Stimulated activated CD8-positive, alpha-beta memory T cell treated with anti-CD3 and anti-CD28 coated beads, Interleukin-15, amount 100 ng/mL, for 4 hours (primary cell): ENCODE measurements at places on chromosomes 4 and X.

- no peak for DNase-seq
Observed at GRCh38 chr4:84582988-84583875, at the start of gene CDS1. TSS of gene CDS1 (plus strand) at chr4:84583127. CDS start at chr4:84583402, 275 bp downstream.

GRCh38 chr4:126028876-126029275 lies 714.1 kb downstream of the FAT4 start:
- no peak for DNase-seq

DNA sequence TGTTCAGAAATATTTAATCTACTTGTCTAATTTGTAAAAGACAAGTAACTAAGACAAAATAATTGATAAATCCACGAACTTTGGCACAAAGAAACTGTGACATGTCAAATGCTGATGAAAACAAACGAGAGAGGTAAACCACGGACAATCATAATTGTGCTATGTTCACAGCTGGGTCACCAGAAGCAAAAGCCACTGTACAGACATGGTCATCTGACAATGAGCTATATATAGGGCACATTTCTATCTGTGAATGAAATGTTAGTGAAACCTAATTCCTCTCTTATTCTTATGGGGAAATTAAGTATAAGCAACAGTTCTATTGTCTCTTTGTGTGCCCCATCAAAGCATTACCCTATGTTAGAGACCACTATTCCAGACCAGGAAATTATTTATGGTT lies 444.0 kb upstream of the TRAM1L1 start:
- DNase-seq, result no peak

- DNase-seq, result no peak
Observed at GRCh38 chr4:26081795-26082498, 167.9 kb downstream of the SMIM20 start.

GRCh38 chr4:4284827-4285618 lies 4.9 kb downstream of the LYAR start:
- no peak for DNase-seq

GRCh38 chrX:132119283-132119682 lies 8.5 kb downstream of the FRMD7 start:
- DNase-seq, result no peak

GRCh38 chr4:180619440-180619839 lies 1623.8 kb upstream of the TENM3 start:
- DNase-seq, result no peak

DNA sequence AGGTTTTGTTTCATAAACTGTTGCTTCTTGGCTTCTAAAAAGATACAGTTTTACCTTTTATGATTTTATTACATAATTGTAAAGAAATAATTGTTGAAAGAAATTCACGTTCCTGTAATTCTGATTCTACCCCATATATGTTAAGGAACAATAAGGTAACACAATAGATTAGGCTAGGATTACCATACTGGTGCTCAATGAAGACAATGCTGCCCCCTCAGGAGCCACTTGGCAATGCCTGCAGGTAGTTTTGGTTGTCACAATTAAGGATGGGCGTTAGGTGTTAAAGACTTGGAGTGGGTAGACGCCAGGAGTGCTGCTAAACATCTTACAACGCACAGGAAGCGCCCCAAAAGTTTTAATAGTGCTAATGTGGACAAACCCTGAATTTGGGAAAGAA lies 133.2 kb downstream of the NLGN4X start:
- DNase-seq, result no peak

DNA sequence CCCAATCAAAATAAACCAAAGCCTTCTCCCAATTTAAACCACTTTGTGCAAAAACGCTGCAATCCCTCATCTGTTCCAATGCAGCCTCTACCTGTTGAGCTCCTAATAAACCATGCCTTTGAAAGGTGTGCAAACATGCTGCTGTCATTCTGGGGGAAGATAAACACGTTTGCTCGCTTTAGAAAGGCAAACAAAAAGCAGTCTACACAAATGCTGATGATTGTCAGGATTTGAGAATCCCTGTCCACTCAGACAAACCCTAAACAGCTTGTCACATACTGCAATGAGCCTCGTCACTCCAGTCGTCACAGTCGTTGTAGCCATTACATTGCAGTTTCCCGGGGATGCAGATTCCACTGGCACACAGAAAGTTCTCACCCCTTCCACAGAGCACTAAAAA lies 145.2 kb downstream of the CORIN start:
- DNase-seq, result no peak

DNA sequence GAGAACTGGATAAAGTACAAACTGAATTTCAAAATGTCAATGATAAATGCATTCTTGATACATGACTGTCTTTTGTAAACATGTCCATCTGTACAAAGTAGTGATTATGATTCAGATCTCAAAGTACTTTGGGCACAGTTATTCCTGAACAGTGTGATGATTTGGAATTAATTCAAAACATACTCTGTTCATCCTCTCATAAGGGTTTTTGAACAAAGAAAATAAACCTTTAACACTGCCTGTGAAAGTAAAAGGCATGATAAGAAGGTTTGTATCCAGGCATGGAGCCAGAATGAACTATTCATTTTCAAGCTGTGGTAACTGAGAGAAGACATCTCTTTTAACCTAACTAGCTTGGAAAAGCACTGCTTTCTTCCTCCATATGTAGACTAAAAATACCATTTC lies 883 bp upstream of the KLHL4 start:
- DNase-seq, result no peak

DNA sequence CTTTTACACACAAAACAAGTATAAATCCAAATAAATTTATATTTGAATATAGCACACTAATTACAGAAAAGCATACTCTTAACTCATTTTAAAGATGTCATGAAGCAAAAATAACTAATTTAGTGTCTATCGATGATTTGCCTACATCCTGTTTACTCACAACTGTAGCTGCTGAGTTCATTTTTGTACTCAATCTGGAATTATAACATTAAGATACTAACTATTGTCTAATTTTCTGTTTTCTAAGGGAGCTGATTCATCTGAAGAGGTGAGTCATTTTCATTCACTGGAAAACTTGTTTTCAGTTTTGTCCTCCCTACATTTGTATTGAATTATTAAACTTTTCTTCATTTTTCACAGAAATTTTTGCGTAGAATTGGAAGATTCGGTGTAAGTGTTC lies 3.7 kb downstream of the STATH start:
- no peak for DNase-seq

DNA sequence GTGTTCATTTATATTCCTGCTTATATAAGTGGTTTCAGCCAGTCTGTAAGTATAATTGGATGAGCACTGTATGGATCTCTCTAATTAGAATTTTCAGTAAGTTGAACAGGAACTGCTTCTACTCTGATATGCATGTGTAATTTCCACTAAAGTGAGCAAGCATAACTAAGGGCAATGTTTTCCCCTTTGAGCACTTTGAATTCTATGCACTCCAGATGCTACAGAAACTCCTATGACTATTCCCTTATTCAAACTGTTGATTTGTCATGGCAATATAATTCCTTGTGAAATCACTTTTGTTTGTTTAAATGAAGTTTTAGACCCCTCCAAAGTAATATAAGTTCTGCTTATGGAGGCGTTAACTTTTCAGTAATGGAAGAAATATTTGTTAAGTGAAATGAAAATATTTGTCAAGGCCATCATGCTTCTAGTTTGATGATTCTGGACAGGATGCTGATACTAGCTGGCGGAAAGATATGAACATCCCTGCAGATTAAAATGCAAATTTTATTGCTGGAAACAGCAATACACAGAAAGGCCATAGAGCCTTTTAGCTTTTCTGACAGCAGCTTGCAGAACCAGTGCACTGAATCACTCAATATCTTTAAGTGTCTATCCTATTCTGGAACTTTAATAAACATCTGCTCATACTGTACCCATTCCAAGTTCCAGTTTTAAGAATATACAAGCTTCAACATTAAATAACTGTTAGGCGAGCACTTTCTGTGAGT lies 1460.8 kb downstream of the RAPGEF2 start:
- DNase-seq, result no peak

DNA sequence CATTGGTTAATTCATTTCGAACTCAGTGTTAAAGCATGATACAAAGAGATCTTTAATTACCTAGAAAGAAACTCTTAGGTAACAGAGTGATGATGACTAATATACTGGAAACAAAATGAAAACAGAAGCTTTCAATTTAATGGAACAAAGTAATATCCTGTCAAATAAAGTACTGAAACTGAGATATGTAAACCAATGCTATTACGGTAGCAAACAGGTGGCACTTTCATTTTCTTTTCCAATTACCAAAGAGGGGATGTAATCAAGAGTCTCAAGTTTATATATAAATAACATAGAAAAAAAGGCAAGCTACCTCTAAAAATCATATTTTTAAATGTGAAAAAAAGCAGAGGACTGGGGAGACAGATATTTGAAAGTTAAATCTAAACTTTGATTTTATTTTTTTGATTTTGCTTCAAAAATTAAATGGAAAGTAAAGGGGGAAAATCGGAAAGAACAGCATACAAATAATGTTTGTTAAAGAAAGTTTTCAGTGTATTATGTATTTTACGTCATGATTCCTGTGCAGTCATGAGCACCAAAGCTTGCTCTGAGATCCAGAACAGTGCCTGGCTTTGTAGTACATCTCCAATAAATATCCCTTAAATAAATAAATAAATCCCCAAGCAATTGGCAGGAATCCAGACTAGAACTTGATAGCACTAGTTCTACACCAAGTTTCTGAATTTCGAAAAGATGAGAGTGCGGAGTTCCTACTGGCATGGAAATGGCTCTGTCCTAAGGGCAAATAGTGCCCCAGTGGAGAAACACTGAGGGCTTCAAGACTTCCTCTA lies 25.0 kb upstream of the RAPGEF2 start:
- no peak for DNase-seq

DNA sequence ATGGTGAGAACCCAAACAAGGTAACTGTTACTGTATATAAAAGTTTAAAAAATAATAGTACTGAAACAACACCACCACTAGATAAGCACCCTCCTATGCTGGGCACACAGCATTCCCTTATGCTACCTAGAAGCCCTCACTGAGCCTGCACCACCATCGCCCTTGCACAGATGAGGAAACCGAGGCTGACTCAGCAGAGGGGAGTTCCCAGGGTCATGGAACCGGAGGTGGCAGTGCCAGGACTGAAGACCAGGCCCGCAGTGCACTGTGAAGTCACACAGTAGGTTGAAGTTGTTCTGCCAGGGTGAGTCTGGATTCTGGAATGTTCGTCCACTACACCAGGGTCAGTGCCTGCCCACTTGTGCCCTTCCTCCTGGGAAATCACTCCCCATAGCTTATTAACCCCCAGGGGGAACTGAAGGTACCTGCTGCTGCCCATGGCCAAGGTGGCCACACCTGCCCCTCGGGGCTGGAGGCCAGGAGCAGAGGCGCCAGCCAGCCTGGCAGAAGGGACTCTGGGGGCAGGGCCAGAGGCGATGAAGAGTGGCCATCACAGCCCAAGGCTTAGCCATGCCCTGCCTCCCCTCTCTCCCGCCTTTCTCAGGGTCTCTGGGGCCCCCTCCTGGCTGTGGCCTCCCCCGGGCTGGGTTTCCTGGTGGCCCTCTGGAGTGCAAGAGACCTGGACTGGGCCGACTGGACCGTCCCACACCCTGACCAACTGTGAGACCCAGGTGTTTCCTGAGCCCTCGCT lies 15.1 kb upstream of the ABLIM2 start:
- DNase-seq, result no peak

DNA sequence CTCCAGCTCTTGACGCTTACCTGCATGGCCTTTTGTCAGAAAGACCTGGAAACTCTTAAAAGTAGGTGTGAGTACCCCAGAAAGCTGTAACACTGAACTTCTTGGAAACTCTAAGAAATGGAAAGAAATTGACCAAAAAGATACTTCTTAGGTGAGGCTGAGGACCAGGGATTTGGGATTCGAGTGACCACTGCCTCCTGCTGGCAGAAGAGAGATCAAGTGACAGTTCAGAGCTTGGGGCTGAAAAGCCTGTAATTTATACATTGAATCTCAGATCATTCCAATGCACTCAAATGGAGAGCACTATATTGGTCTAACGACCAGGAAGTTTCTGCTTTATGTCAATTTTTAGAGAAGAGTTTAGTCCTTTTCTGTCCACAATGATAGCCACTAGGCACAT lies 204.6 kb downstream of the PDGFRA start:
- no peak for DNase-seq
